ENCODE measurements at places on chromosomes 2 and 18.

- H3K36me3 ChIP-seq, result no peaks in the 10 kb centered on the region
- no peaks in the 10 kb centered on the region for H3K4me1 ChIP-seq
- no peak for DNase-seq
- peaks cover 4% of the 10 kb centered on the region for H3K27me3 ChIP-seq
Observed at GRCh38 chr2:119207447-119207846, 16.2 kb upstream of the STEAP3 start.

- no peak overlapping the region for H3K4me3 ChIP-seq
- H3K36me3 ChIP-seq, result no peaks in the 10 kb centered on the region
- H3K4me1 ChIP-seq, result no peaks in the 10 kb centered on the region
- DNase-seq, result no peak
- H3K27me3 ChIP-seq, result no peaks in the 10 kb centered on the region
- no peak overlapping the region for H3K27ac ChIP-seq
Observed at GRCh38 chr2:236858661-236859060, 227.0 kb upstream of the COPS8 start.

DNA sequence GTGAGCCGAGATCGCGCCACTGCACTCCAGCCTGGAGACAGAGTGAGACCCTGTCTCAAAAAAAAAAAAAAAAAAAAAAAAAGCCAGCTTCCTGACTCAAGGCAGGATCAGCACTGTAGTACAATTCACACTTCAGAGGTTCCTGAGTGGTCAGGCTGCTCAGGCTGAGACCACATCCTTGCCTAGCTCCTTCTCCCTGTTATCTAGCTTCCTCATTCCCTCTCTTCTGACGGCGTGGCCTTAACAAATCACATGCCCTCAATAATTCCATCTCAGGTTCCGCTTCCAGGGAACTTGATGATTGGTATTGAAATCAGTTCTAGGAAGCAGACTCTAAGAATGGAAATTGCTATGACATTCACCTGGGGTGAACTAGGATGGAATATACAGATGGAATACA, 29.8 kb upstream of the KDM3A start:
- DNase-seq, result no peak
- no peak overlapping the region for H3K27ac ChIP-seq
- no peak overlapping the region for H3K4me3 ChIP-seq
- H3K27me3 ChIP-seq, result no peaks in the 10 kb centered on the region
- H3K36me3 ChIP-seq, result no peaks in the 10 kb centered on the region
- H3K4me1 ChIP-seq, result no peaks in the 10 kb centered on the region

DNA sequence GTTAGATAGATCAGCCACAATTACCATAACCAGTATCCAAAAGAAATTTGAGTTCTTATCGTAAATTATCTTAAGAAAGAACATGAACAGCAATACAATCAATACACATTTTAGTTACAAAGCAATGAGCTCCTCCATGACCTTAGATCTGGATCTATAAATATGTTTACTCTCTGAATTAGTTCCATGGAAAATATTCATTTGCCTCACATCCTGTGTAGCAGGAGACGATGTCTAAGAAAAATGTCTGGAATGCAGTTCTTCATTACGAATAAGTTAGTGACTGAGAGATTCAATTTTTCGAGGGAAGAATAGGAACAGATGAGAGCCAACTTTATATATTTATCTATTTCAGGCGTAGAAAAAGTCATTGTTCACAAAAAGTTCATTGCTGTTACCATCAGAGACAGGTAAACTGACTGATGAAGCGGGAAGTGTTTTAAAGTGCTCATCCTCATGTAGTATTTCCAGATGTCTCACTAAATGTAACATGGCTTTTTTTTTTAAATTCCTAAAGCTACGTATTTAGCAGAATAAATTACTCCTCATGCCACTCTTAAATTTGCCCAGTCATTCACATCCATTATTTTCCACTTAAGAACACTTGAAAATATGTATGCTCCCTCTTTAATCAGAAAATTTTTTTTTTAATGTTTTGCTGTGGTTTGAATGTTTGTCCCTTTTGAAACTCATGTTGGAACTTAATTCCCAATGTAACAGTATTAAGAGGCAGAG, 106.5 kb upstream of the SCN1A start:
- no peak overlapping the region for H3K4me3 ChIP-seq
- H3K36me3 ChIP-seq, result no peaks in the 10 kb centered on the region
- H3K27me3 ChIP-seq, result no peaks in the 10 kb centered on the region
- H3K27ac ChIP-seq, result no peak overlapping the region
- no peak for DNase-seq
- no peaks in the 10 kb centered on the region for H3K4me1 ChIP-seq

DNA sequence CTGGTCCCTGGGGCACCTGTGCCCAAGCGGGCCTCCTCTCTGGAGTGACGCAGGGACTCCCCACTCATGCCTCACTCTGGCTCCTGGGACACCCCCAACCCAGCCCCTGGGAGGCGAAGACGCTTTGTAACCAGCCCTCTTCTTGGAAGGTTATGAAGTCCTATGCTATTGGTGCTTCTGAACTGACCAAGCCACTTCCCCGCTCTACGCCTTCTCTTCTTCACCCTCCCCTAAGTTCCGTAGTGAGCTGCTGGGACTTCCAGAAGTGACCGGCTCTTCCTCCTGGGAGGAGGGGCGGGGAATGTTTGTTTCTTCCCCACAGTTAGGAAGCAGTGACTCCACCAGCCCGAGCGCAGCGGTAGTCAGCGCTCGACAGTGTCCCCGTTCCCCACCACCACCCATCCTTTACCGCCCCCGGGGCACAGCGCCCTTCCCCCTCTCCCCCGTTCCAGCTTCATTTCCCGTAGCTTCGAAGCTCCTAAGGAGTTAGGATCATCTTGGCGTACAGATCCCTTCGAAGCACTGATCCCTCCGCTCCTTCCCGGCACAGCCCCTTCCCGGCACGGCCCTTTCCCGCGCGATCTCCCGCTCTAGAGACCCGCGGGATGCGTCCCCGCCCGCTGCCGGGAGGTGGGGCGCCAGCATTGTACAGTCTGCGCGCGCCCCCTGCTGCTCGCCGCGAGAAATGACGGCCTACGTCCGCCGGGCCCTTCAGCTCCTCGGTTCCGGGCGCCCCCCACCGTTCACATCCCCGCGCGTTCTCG, 25.3 kb upstream of the NOTO start:
- peak; percentile 92 for DNase-seq
- no peaks in the 10 kb centered on the region for H3K36me3 ChIP-seq
- H3K4me1 ChIP-seq, result peaks cover 24% of the 10 kb centered on the region
- peak overlapping the region; percentile 62 for H3K27ac ChIP-seq
- H3K27me3 ChIP-seq, result peaks cover 60% of the 10 kb centered on the region
